NCI-H2081 treated with DMSO at 0.1 percent for 48 hours (cell line): ENCODE measurements at places on chromosomes 7 and 10.
A peak's percentile ranks its signal among the peaks of the same experiment; 100 is the strongest.

DNA sequence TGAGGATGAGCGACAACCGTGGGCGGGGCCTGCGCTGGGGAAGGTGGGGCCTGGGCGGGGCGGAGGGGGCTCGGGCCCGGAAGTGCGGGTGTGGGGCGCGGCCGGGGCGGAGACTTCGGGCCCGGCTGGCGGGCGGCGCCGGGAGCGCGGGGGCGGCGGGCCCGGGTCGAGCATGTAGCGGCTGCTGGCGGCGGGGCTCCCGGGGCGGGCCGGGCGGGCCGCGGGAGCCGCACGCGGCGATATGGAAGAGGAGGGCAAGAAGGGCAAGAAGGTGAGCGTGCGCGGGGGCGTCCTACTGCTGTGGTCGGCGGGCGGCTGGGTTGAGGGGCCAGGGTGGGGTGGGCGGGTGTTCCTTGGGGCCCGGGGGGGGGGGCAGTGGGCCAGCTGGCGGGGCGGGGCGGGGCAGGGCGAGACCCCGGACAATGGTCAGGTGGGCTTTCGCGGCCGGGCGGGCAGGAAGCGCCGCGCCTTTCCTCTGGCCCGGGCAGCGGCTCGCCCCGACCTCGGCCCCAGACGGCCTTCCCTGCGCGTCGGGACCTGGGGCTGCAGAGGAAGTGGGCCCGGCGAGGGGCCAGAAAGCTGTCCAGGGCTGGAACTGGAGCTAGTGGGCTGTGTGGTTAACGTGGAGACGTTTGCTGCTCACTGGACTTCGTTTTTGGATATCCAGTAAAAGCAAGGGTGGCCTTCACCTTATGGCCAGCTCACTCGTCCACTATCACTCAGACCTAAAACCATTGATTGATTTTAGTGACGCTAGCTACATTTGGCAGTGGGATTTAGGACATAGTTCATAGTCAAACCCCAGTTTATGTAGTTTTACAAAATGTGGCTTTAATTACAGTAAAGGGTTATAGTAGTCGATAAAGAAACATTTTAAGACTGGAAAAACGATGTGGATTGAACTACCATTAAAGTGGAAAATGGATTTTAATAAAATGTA lies at the start of gene CCM2:
Gene CCM2, plus strand, starts transcription at position 109 of the 940 bp plus-strand sequence. Its CDS starts 133 bp downstream, at position 242.
- no peak for DNase-seq

DNA sequence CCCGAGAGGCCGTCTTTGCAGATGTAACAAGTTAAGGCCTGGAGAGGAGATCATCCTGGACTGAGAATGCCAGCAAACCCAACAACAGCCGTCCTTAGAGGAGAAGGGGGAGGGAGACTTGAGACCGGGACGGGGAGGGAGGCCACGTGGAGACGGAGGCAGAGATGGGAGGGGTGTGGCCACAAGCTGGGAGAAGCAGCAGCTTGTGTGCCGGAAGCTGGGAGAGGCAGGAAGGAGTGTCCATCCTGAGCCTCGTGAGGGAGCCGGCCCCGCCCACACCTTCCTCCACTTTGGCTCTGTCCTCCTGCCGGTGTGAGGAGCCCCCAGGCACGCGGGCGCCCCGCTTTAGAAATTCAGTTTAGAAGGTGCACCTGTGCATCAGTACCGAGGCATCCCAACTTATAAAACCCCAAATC lies 95.7 kb downstream of the DNAJB6 start:
- no peak for DNase-seq

- DNase-seq: no peak
These were observed 809 bp downstream of the HOXA9 start for GRCh38 chr7:27164367-27165088.

GRCh38 chr7:80392229-80393169 lies 119.4 kb downstream of the GNAT3 start:
- DNase-seq: no peak

- DNase-seq: no peak
These were observed 358.4 kb downstream of the KCNMA1 start for GRCh38 chr10:77279207-77279606.

GRCh38 chr10:131701131-131701947 lies 199.5 kb upstream of the PPP2R2D start:
- DNase-seq: no peak

- DNase-seq: no peak
These were observed 35.0 kb downstream of the KIF11 start for GRCh38 chr10:92627845-92628480.

- peak; percentile 23 for DNase-seq
These were observed 39.3 kb downstream of the CUX1 start for GRCh38 chr7:101856473-101857357.
